Activated CD8-positive, alpha-beta T cell treated with anti-CD3 and anti-CD28 coated beads for 36 hours (primary cell): ENCODE measurements at places on chromosomes 3 and 15. TPM values are rescaled to one million over a fixed set of nuclear protein-coding genes. Genes with fewer than 3 reads are reported as not detected.

DNA sequence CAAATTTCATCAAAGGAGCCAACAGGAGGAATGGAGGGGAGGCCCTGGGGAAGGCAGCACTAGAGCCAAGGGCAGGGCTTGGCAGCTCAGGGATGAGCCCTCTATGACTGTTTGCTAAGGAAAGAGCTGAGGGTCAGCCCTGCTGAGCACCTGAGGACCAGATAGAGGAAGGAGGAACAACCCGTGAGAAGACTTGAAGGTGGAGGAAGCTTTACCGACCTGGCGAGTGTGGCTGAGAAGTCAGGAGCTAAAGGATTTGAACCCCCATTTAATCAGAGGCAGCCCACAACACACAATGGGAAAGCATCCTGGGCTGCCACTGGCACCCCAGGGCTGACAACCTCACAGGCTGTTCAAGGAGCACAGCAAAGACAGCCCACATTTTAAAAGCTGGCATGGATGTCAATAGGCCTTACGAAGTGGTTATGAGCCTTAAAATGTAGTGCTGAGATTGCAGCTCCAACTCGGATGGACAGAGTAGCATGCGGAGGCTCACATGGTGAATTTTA lies 20.7 kb upstream of the LRRC2 start:
- no peak for DNase-seq

- DNase-seq, result no peak
Observed at GRCh38 chr15:50425219-50425618, 1.0 kb downstream of the USP8 start.

- no peak for DNase-seq
Observed at GRCh38 chr15:80750575-80750974, 28.6 kb upstream of the CEMIP start.

EFHB gene
- total RNA-seq, result 0.77 TPM

- DNase-seq, result no peak
Observed at GRCh38 chr3:157142315-157142714, 17.6 kb downstream of the CCNL1 start.

CNTN6 gene
- not detected for total RNA-seq

GRCh38 chr3:167113035-167113830 lies 266.9 kb downstream of the ZBBX start:
- DNase-seq, result no peak

GRCh38 chr3:179840985-179841384 lies 188.1 kb downstream of the USP13 start:
- DNase-seq, result no peak

GRCh38 chr3:40753951-40754350 lies 229.2 kb downstream of the ZNF621 start:
- no peak for DNase-seq
